ENCODE measurements at places on chromosomes 3 and 15.

GRCh38 chr3:138942861-138943623, 3.9 kb downstream of the FOXL2 start:
- DNase-seq: no peak

- no peak for DNase-seq
Measured at GRCh38 chr3:104360038-104360437, 1006.7 kb upstream of the ALCAM start.

DNA sequence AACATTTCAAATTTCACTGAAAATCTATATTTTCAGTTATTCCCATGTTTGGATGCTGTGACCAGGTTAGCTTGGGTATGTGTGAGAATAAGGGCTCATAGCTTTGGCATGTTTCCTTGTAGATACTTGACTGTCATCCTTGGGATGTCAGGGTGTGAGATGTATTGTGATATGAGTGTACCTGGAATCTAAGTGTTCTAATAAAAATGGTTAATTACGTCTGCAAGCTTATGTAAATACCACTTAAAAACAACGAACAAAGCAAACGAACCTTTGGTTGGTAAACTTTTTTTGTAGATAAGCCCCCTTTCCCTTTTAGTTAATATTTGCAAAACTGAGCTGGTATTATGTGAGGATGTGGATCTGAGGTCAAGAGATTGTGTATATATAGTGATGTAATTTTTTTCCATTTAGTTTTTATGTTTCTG, 63.5 kb downstream of the FNDC3B start:
- DNase-seq: no peak

DNA sequence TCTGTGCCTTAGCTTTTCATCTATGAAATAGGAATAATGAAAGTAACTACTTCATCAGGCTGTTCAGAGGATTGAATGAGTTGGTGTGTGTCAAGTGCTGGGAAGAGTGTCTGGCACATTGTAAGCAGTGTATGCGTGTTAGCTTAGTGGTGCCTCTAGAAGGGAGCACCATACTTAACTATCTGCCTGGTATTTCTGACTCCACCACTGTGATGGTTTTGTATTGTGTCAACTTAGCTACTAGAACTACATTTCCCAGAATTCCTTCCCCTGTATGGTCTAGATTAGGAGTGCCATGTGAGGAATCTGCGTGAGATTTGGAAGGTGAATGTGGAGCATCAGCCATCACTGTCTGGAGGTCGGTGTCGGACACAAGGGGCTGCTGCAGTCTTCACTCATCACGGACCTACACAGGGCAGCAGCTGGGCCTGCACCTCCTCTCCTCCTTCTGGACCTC, 115.4 kb upstream of the GALNT15 start:
- no peak for DNase-seq

- no peak for DNase-seq
Measured at GRCh38 chr3:133401374-133402135, 1.7 kb downstream of the BFSP2 start.

DNA sequence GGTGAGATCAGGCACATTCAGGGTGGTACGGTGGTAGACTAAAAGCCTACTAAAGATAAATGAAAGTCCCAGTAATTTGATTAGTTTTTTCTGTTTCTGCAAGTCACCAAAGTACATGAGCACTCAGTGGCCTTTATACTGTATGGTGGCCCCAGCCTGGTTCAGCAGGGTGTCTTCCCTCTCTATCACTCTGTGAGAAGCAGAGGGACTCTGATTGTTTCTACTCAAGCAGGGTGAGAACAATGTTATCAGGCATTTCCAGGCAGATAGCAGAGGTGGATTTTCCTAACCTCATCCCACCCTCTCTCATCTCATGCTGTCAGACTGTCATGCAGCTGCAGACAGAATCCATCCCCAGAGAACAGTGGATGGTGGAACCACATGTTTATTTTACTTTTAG, 71.5 kb upstream of the BFSP2 start:
- no peak for DNase-seq

DNA sequence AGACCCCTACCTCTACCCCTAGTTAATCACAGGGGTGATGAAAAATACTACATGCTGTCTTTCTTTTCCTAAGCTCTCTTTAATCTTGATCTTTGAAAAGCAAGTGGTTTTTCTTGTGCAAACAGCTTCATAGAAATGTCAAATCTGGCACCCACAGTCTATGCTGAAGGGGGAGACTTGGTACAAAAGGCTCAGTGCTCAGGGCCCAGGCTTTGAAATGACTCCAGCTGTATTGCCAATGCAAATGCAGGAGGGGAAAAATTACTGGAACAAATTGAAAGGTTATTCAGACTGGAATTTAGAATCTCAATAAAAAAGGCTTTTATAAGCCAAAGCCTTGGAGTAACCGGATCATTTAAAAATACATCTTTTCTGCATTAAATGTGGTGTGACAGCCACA, 223.9 kb downstream of the LRTM1 start:
- no peak for DNase-seq

Data from activated CD8-positive, alpha-beta memory T cell treated with anti-CD3 and anti-CD28 coated beads for 1 hour (primary cell).